Activated CD4-positive, alpha-beta T cell treated with anti-CD3 and anti-CD28 coated beads, Interleukin-2, amount 50 U/mL, for 24 hours (primary cell): ENCODE measurements at places on chromosomes 5 and 9.

GRCh38 chr9:109973336-109973735 is 193.3 kb downstream of the PALM2AKAP2 start:
- no peak for DNase-seq

GRCh38 chr9:122445155-122445749 is 32.5 kb downstream of the OR1J1 start:
- DNase-seq: no peak

GRCh38 chr5:127754259-127754658 is 51.1 kb downstream of the CCDC192 start:
- DNase-seq: no peak

GRCh38 chr5:139684881-139685749 is 37.0 kb downstream of the CXXC5 start:
- no peak for DNase-seq

DNA sequence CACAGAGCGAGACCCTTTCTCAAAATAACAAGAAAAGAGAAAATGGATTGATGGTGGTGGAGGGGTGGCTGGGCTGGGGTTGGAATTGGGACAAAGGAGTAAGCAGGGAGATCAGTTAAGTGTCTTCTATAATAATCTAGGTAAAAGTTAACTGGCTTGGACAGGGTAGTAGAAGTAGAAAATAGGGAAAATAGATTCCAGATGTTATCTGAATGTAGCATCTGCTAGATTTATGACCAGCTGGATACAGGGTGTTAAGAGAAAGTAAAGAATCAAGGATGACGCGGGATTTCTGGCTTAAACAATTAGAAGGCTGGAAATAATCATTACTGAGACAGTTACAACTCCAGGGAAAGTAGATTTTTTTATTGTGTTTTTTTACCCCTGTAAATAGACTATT is 13.0 kb downstream of the PPP6C start:
- no peak for DNase-seq

- DNase-seq: no peak
Observed at GRCh38 chr9:127967151-127967809, 13.5 kb downstream of the EEIG1 start.

GRCh38 chr5:143057580-143057999 is 287.4 kb downstream of the ARHGAP26 start:
- DNase-seq: no peak

GRCh38 chr5:18394443-18394804 is 760.2 kb downstream of the TAF11L14 start:
- DNase-seq: no peak
